Lower leg skin (tissue), 4 donors: ENCODE measurements at places on chromosomes 2 and 18. TPM values are rescaled to one million over a fixed set of nuclear protein-coding genes. Genes with fewer than 3 reads are reported as not detected.

The PDCD1 gene
- total RNA-seq: not detected

GRCh38 chr2:140654565-140654964 lies 1476.3 kb downstream of the LRP1B start:
- no peak for DNase-seq

- DNase-seq: no peak
These were observed 2.0 kb downstream of the BCL2 start for GRCh38 chr18:63317556-63317946.

The MSTN gene
- 0.29 TPM for total RNA-seq

DNA sequence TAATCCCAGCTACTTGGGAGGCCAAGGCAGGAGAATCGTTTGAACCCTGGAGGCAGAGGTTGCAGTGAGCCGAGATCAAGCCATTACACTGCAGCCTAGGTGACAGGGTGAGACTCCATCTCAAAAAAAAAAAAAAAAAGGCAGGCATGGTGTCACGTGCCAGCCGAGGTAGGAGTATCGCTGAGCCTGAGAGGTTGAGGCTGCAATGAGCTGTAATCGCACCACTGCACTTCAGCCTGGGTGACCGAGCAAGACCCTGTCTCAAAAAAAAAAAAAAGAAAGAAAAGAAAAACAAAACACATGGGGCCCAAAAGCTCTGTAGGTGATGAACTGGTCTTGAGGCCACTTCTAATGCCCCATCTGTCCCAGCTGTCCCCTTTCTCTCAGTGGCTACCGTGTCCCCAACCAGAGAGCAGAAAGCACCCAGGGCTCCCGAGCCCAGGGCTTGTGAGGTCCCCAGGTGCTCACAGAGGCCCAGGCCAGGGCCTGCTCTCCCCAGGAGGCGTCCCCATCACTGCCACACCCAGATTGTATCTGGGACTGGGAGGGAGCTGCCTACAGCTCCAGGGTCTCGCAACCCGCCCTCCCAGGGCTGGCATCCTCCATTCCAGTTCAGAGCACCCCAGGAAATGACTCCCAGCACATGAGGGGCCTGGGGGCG lies 8.5 kb downstream of the KLHL30 start:
- DNase-seq: no peak

GRCh38 chr2:78576409-78576808 lies 449.1 kb upstream of the REG3G start:
- no peak for DNase-seq
